Inflammatory macrophage treated with lipopolysaccharide for 1 hour (primary cell): ENCODE measurements at places on chromosomes 7 and 10.

- DNase-seq = no peak
These were observed 62.9 kb upstream of the MKRN1 start for GRCh38 chr7:140542228-140542603.

DNA sequence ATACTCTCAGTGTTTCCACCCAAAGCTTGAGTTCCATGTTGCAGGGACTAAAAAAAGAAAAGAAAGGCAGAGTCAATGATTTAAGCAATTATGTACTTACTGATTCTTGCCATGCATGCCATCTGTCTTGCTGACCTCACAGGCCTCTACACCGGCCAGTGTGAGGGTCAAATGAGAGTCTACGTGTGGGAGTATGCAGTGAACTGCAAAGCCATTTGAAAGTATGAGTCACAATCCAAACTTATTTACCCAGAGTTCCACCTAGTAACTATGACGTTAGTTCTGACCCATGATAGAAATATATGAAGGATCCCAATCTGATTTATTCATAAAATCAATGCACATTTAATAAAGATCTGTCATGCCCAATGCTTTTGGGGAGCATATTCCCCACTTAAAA lies 26.5 kb downstream of the PDE1C start:
- no peak for DNase-seq

DNA sequence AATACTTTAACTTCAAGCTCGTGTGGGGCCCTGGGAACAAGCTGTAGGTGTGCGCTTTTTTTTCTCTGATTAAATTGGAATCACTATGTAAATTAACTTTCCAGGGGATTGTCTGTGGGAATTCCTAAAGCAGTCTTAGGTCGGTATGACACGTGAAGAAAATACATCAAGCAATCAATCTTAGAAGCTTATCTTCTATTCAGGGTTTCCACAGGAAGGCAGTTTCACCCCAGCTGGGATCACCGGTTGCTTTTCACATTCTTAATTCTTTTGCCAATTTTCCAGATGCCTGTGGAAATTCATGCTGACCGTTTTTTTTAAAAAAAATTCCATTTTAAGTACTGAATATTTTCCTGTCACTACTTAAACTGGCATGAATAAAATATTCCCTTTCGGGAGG lies 41.9 kb downstream of the CAMK1D start:
- no peak for DNase-seq

DNA sequence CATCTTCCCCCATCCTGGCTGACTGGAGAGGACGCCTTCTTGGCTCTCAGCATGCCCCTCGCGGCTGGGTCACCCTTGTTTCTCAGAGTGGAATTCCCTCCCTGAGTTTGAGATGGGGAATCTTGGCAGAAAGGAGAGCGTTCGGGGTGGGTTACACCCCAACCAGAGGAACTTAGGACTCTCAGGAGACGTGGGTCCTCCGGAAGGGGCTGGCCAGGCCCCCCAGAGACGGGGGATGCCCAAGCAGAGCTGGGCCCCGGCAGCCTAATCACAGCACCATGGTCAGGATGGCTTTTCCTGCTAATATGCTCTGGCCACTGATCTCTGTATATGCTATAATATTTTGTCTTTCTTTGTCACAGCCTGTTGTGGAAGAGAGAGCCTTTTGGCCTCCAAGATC lies 214.3 kb downstream of the WDR37 start:
- DNase-seq = no peak

GRCh38 chr10:21807180-21807579 lies 196.3 kb downstream of the DNAJC1 start:
- no peak for DNase-seq

GRCh38 chr7:149409895-149410294 lies 51.0 kb downstream of the ZNF777 start:
- no peak for DNase-seq

- no peak for DNase-seq
These were observed 8.0 kb downstream of the LRRN3 start for GRCh38 chr7:111098926-111099250.

GRCh38 chr7:7017707-7018280 lies 164.6 kb upstream of the C1GALT1 start:
- DNase-seq = no peak

GRCh38 chr10:16527452-16527851 lies 5.8 kb upstream of the C1QL3 start:
- DNase-seq = no peak

- DNase-seq = no peak
These were observed 46.1 kb upstream of the ZMIZ1 start for GRCh38 chr10:79022565-79023230.

DNA sequence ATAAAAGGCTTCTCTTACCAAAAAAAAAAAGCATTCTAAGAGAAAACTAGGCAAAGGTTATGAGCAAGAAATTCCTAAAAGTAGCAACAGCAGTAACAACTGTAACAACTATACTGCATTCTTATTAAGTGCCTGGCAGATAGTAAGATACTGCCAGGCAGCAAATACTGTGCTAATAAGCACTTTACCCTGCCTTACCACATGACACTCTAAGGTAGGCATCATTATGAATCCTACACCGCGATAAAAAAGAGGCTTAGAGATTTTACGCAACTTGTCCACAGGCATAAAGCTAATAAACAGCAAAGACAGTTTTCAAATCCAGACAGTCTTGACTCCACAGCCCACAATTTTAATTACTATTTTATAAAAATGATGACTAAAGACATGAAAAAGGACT lies 83.2 kb downstream of the USP6NL start:
- no peak for DNase-seq

DNA sequence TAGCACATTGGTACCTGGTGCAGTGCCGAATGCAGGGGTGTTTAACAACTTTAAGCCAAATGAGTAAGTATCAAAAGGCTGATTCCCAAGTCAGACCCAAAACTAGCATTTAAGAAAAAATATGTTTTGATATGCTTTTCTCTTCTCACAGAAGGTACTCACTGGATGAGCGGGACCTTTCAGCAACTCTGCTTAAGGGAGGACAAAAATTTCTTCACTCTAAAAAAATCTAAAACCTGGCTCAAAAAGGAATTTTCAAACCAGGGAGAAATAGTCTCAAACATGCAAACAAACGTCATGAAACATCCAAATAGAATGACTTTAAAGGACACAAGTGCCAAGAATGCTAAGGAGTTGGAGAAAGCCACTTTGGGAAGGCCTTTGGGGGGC lies 962.1 kb downstream of the KCNMA1 start:
- no peak for DNase-seq

- no peak for DNase-seq
These were observed 683.9 kb downstream of the XPNPEP1 start for GRCh38 chr10:109239371-109239770.

- no peak for DNase-seq
These were observed 86.7 kb upstream of the DUSP5 start for GRCh38 chr10:110411047-110411410.

DNA sequence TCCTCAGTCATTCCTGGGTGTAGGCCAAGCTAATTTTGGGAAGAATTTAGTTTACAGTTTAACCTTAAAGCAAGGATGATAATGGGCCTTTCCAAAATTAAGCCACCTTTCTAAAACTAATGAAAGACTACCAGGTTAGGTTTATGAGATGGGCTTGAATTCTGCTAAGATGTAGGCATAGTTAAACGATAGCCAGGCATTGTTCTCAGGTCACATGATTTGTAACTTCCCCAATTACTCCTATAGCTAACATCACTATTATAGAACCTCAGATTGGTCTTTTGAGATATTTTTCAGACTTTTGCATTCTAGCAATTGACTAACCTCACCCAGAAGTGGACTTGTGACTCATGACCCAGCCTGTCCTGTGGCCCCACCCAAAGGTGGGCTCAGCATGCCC lies 7.0 kb upstream of the NUB1 start:
- DNase-seq = no peak

- no peak for DNase-seq
These were observed 28.0 kb upstream of the VSIR start for GRCh38 chr10:71801361-71801760.

GRCh38 chr7:101681170-101682007 lies 52.3 kb upstream of the MYL10 start:
- no peak for DNase-seq

DNA sequence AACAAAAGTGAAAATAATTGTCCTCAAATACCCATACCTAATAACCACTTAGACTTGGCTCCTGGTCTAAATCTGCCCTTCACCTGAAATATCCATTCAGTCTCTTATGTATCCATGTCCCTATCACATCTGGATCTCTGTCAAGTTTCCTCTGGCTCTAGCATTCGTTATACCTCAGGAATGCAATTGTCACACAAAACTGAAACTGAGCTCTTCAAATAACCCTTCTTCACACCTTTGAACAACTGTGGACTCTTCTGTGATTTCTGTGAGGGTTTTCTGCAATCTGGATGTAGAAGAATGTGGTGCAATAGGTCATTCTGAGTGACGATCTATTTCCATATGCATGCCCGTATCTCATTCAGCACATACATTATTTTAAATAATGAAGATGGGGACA lies 53.5 kb upstream of the FGL2 start:
- DNase-seq = no peak

DNA sequence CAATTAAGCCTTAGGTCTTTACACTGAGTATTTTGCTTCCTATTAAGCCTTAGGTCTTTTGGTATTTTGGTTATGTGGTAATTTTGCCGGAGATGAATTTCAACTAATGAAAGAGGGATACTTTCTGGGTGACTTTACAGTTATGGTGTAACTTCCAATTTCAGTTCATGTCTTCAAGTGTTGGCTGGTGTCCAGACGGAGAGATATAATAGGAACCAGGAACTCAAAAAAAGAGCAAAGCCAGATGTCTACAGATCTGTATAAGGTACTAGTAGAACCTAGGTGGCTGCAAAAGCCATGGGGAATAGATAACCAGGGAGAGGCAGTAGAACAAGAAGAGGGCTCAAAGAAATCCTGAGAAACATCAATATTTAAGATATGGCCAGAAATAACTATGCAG lies 12.3 kb downstream of the ERCC6 start:
- peak; percentile 26 for DNase-seq

DNA sequence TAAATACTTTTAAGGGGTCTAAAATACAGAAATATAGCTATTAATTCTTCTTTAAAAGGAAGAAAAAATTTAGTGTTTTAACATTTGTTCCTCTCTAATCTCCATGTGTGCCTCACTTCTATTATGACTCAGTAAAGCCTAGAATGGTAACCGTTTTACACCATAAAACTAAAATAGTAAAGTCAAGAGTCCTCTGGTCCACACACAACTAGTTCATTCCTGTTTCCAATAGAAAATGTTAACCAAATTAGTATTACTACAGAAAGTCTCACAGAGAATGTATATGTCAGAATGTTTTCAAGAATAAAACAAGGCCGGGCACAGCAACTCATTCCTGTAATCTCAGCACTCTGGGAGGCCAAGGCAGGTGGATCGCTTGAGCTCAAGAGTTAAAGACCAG lies 55.8 kb downstream of the CNOT4 start:
- no peak for DNase-seq

DNA sequence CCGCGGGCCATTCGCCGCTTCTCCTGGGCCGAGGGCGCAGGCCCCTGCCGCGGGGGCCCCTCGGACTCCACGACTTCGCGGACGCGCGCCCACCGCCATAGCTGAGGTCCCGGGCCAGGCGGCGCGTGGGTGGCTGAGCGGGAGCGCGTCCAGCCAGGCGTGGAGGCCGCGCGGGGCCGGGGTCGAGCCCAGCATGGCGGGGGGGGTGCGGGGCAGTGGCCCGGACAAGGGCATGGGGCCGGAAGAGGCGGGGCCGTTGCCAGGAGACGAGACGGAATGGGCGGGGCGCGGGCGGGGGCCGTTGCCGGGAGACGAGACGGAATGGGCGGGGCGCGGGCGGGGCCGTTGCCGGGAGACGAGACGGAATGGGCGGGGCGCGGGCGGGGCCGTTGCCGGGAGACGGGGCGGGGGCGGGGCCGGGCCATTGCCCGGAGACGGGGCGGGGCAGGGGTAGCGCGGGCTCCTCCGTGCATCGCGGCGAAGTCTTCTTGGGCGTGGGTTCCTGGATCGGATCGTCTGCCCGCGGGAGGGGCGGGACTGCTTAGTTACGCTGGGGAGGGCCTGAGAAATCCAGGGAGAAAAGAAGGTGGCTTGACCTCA lies 14.8 kb downstream of the ADAM8 start:
- DNase-seq = peak; percentile 68

DNA sequence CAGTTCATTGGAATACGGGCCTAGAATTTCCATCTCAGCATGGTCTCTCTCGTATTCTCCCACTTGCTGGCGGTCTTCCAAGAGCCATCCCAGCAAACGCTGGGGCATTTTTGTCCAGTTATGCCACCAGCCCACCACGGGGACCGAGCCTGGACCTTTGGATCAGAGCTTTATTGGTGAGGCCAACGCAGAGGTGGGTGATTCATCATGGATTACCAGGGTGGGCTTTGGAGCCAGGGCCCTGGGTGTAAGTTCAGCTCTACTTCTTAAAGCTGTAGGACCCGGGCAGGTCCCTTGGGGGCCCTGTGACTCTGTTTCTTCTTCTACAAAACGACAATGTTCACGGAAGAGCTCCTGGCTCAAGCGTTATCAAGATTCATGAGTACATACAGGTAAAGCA lies 22.7 kb upstream of the PITRM1 start:
- no peak for DNase-seq

GRCh38 chr10:114398587-114399331 lies 5.5 kb downstream of the AFAP1L2 start:
- no peak for DNase-seq

- DNase-seq = no peak
These were observed 165.0 kb downstream of the MGMT start for GRCh38 chr10:129631870-129632623.

GRCh38 chr10:80406204-80406603 lies 2.1 kb upstream of the PRXL2A start:
- no peak for DNase-seq

- no peak for DNase-seq
These were observed 4.1 kb upstream of the SFR1 start for GRCh38 chr10:104117839-104118323.

DNA sequence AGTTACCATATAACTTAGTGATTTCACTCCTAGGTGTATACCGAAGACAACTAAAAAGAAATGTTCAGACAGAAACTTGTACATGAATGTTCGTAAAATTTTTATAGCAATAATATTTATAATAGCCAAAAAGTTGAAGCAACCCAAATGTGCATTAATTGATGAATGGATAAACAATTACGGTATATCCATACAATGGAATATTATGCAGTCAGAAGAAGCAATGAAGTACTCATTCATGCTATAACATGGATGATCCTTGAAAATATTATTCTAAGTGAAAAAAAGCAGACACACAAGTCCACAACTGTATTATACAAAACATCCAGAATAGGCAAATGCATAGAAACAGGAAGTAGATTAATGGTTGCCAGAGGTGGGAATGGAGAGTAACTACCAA lies 183.9 kb downstream of the RNLS start:
- DNase-seq = no peak
